Substantia nigra (tissue), 51 donors: ENCODE measurements at places on chromosomes 6 and 20.

DNA sequence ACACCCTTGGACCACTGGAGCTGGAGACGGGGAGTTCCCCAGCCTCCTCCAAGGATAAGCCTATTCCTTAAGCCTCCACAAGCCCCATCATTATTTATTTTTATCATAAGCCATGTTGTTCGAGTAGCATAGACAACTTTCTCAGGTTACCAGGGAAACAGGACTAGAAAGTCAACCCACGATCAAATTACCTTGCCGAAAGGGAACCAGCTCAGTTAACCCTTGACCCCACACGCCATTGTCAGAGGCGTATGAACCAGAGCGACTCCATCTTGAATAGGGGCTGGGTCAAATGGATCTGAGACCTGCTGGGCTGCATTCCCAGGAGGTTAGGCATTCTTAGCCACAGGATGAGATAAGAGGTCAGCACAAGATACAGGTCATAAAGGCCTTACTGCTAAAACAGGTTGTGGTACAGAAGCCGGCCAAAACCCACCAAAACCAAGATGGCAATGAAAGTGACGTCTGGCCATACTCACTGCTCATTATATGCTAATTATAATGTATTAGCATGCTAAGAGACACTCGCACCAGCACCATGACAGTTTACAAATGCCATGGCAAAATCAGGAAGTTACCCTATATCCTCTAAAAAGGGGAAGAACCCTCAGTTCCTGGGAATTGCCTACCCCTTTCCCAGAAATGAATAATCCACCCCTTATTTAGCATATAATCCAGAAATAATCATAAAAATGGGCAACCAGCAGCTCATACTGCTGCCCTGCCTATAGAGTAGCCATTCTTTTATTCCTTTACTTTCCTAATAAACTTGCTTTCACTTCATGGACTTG, 22.4 kb downstream of the SYNJ2 start:
- DNase-seq = no peak

- DNase-seq = no peak
Measured at GRCh38 chr20:48581167-48581566, 246.6 kb downstream of the PREX1 start.

GRCh38 chr6:1200409-1201101, 111.3 kb upstream of the FOXQ1 start:
- DNase-seq = no peak

DNA sequence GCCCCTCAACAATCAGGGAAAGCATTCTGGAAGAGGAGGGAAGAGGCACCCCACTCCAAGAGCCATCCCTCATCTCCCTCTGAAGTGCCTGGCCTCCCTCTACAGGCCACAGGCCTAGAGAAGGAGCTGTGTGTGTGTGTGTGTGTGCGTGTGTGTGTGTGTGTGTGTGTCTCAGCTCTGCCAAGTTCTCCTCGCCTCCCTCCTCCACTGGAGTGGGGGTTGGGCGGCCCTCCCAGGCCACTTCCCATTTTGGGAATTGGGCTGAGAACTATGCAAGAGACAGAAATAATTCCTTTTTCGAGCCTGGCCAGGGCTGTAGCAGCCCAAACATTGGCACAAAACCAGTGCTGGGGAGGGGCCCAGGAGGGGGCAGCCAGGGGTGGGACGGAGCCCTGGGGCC, 35.7 kb downstream of the KCNB1 start:
- no peak for DNase-seq

DNA sequence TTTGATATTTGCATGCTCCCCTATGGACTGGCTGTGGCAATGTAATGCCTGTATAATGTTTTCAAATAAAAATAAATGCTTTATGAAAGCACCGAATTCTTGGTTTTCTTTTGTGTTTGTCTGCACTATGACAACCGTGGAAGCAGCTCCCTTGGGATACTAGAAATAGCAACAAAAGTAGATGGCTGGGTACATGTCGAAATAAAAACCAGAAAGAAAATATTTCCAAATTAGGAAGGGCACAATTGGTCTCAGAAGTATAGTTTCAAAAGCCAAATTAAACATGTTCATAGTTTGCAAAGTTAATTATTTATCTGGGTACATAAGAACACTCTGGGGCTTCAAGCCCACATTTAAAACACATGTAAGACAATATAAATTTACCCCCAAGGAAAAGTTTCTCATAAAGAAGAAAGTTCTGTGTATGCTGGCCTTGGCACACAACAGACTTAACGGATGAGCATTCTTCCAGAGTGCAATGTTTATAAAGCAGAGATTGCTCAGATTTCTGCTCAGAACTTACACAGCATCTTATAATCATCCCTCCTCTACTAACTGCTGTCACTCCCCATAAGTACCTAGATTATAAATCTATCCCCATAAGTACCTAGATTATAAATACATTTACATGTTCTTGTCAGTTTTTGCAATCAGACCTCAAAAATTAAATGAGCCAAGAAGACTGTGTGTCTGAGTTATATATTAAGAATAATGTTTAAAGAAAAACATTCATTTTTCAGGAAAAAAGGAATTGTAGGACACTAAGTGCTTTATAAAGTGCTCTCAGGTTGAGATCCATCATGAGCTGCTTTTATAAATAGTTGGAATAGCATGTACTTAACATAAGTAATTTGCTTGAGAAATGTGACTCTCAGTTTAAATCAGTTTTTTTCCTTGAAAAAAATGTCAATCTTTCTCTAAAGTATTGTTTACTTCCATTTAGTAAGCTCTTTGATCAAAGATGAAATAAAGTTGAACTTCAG, 230.2 kb upstream of the PLN start:
- no peak for DNase-seq

DNA sequence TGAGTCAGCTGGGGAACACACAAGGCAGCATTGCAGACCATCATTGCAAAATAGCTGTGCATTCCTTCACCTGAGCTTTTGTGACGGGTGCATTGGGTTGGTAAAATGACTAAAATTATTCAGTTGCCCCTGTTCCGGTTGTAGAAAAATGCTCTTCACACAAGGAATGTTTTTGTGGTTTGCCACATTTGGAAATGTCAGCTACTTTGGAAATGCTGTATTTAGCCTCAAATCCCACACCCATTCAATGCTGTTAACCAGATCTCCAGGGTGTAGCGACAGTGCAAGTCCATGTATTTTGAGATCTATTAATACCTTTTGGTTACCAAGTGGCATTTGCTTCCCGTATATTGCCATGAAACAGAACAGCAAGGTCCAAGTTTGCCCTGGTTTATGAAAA, 201.2 kb downstream of the FOXA2 start:
- DNase-seq = no peak
